Left lung (tissue), 14 donors: ENCODE measurements at places on chromosomes 7 and 10. TPM values are rescaled to one million over a fixed set of nuclear protein-coding genes. Genes with fewer than 3 reads are reported as not detected.
A peak's percentile ranks its signal among the peaks of the same experiment; 100 is the strongest.

DNA sequence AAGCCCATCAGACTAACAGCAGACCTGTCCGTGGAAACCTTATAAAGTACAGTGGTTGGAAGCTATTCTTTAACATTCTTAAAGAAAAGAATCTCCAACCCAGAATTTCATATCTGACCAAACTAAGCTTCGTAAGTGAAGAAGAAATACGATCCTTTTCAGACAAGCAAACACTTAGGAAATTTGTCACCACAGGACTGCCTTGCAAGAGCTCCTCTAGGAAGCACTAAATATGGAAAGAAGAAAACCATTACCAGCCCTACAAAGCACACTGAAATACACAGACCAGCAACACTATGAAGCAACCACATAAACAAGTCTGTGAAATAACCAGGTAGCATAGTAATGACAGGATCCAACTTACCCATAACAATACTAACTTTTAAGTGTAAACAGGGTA, 177.7 kb upstream of the PRSS1 start:
- no peaks in the 10 kb centered on the region for H3K36me3 ChIP-seq
- DNase-seq: no peak
- no peaks in the 10 kb centered on the region for H3K4me1 ChIP-seq
- no peak overlapping the region for H3K27ac ChIP-seq

Gene VENTX
- 1.3 TPM for total RNA-seq

- H3K27ac ChIP-seq: no peak overlapping the region
- H3K27me3 ChIP-seq: peaks cover 3% of the 10 kb centered on the region
- H3K4me1 ChIP-seq: no peaks in the 10 kb centered on the region
Measured at GRCh38 chr7:3260401-3260715, 40.7 kb upstream of the SDK1 start.

Gene KIF5B
- 103 TPM for total RNA-seq

- no peak overlapping the region for H3K27ac ChIP-seq
- H3K27me3 ChIP-seq: peaks cover 24% of the 10 kb centered on the region
- peaks cover 9% of the 10 kb centered on the region for H3K4me1 ChIP-seq
- peak overlapping the region; percentile 48 for H3K4me3 ChIP-seq
- no peak for DNase-seq
- no peaks in the 10 kb centered on the region for H3K36me3 ChIP-seq
Measured at GRCh38 chr10:46555713-46556514, 544 bp downstream of the GPRIN2 start.

Gene TLX1
- not detected for total RNA-seq

GRCh38 chr10:25758041-25758457, 176.0 kb upstream of the MYO3A start:
- peak; percentile 7 for DNase-seq
- no peak overlapping the region for H3K27ac ChIP-seq
- no peaks in the 10 kb centered on the region for H3K4me1 ChIP-seq

- no peak overlapping the region for H3K27ac ChIP-seq
- H3K4me3 ChIP-seq: no peak overlapping the region
- no peaks in the 10 kb centered on the region for H3K27me3 ChIP-seq
- no peaks in the 10 kb centered on the region for H3K36me3 ChIP-seq
- no peaks in the 10 kb centered on the region for H3K4me1 ChIP-seq
- no peak for DNase-seq
Measured at GRCh38 chr7:37550872-37551271, 102.2 kb upstream of the ELMO1 start.
